Activated T-cell treated with anti-CD3 and anti-CD28 coated beads, Interleukin-2, amount 50 U/mL, for 4 hours (primary cell): ENCODE measurements at places on chromosomes 4 and X. TPM values are rescaled to one million over a fixed set of nuclear protein-coding genes. Genes with fewer than 3 reads are reported as not detected.

The SHOX gene
- total RNA-seq: not detected

DNA sequence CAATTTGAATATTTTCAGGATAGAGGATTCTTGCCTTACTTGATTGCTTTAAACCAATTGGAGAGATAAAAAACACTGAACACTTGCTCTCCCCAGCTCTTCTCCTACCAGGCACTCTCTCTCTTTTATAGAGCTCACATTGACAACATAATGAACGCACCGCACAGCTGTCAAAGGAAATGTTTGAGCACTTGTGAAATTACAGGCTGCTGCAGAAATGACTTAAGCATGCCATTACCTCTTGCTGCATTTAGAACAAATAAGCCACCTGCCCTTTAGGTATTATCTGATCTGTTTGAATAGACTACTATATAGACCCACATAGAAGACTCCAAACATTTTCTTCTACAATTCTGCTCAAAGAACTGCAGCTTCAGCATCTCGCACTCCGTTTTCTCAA, 227.7 kb downstream of the C4orf33 start:
- DNase-seq: no peak

The POU3F4 gene
- not detected for total RNA-seq

DNA sequence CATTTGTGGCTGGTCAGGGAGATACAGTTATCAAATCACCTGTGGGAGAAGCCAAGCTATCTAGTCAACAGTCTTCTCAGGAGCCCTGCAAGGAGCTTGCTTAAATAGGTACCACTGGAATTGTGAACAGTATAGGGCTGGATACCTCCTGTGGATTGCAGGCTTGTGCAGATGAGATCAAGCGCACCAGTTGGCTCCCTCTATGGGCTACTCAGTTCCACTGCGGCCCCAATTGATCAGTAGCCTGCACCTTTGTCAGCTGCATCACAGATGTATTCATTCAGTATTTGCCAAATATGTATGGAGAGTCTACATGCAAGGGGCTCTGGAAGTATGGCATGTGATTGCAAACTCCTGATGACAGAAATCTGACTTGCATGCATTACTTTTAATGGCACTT, 28.6 kb downstream of the TEX13A start:
- no peak for DNase-seq

The ZNF630 gene
- 0.84 TPM for total RNA-seq

- no peak for DNase-seq
These were observed 16.2 kb upstream of the GPKOW start for GRCh38 chrX:49139713-49140112.

DNA sequence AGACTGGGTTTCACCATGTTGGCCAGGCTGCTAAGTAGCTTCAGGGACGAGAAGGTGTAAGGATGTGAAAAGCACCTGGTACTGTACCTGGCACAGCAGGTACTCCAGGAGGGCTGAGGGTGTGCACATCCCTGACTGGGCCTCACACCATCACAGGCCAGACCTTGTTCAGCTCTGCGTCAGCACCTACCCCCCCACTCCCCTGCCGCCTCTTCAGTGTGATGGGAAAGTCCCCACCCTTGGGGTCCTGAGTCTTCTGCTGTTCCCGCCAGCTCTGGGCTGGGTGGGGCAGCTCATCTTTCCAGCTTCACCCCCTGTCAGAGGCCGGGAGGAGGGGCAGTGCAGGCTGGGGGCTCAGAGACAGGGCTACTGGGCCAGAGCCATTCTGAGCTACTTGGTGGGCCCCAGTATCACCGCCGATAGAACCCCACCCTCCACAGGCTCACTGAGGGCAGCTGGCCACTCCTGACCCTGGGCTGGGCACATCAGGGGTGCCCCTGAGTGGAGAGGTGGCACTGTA, 6.7 kb upstream of the SH3BP2 start:
- peak; percentile 83 for DNase-seq

DNA sequence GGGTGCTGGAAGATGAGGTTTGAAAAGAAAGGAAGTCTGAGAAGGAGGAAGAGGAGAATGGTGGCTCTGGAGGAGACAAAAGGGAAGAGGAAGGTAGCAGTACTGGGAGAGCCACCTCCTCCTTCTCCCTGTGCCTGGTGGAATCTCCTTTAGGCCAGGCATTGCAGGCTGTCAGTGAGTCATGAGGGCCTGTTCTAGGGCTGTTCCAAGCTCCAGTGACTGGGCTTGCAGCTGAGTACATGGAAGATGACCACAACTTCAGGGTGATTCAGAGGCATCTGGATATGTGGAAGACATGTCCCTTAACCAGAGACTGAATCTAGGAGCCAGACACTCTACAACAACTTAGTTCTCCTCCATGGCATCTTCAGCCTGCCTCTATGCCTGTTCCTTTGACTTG, 107.8 kb downstream of the EFNB1 start:
- DNase-seq: no peak

GRCh38 chr4:153822316-153822715, 33.4 kb upstream of the SFRP2 start:
- DNase-seq: no peak

- DNase-seq: no peak
These were observed 171.2 kb downstream of the TMA16 start for GRCh38 chr4:163665521-163666331.

GRCh38 chr4:182700362-182701160, 216.6 kb downstream of the DCTD start:
- DNase-seq: no peak

- no peak for DNase-seq
These were observed 39.3 kb downstream of the DOCK11 start for GRCh38 chrX:118534716-118535493.

GRCh38 chr4:55830716-55831115, 11.1 kb downstream of the EXOC1L start:
- no peak for DNase-seq

The ADH5 gene
- 91.9 TPM for total RNA-seq

GRCh38 chr4:156815717-156816359, 155.8 kb downstream of the PDGFC start:
- DNase-seq: no peak

- no peak for DNase-seq
These were observed 173.9 kb downstream of the PDGFRA start for GRCh38 chr4:54402880-54403480.

GRCh38 chr4:84565951-84566350, 17.0 kb upstream of the CDS1 start:
- no peak for DNase-seq

- no peak for DNase-seq
These were observed 479.5 kb upstream of the FAM47C start for GRCh38 chrX:36528661-36529060.

DNA sequence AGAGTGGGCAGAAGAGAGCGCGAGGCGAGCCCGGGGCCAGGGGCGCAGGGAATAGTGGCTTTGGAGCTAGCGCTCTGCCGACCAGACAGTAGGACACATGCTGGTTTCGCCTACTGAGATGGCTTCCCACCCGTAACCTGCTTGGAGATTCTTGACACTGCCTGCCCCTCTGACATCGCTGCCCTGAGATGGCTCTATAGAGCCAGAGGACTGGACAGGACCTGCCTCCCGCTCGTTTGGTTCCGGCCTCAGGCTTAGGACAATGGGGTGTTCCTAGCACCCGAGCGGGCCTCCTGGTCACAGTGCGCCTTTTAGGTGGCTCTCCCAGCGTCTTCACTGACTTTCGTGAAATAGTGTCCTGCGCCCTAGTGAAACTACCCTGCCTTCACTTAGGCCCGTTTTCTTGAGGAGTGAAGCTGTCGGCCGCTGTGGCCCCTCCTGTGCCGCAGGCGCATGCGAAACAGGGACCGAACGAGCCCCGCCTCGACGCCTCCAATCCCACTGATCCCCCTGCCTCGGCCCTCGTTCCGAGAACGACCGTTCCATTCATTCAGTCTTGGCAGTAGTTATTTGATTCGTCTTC, 608 bp downstream of the TAF1 start:
- DNase-seq: peak; percentile 7

The PCDH10 gene
- total RNA-seq: not detected
